HCT116 (cell line): ENCODE measurements at places on chromosomes 16 and 17.

DNA sequence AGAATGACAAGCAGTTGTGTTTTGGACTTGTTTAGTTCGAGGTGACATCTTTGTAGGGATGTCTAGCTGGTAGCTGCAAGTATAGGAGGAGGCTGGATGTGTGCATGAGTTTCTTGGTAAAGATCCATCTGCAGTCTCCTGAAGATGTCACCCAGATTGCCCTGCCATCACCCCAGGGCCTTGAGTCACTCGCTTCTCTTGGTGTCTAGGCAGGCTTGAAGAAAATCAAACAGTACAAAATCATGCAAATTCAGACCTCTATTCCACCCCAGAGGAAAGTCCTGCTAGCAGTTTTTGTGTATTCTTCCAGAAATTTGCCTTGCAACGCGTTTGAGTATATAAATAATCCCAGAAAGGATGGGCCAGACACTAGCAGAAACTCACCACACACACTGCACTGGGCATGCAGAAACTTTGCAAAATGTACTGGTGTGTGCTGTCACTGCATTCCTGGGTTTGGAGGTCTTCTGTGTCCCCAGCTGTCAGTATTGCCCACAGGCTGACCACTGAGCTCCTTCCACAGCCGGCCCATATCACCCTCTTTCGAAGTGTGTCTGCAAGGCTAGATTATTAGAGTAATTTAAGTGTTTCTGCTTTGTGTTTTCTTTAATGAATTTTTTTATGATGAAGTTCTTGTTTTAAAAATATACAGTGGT is 51.5 kb downstream of the TENT4B start:
- no peak for DNase-seq

GRCh38 chr17:56074361-56074890 is 78.8 kb upstream of the ANKFN1 start:
- DNase-seq, result no peak

DNA sequence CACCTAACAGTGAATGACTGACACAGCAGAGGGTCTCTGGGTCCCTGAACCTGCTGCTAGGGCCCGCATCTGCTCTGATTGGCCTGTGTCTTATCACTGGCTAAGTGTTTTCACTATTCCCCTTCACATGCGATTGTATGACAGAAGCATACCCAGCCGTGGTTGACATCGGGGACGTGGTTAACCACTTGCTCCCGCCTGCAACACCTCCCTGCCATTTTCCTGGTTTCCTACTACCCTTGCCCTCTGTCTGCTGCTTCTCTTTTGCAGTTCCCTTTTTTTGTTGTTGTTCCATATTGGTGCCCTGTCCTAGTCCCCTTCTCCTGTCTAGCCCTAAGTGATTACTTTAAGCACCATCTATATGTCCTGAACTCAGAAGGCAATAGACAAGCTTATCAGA is 177.0 kb downstream of the RGS9 start:
- DNase-seq, result no peak

DNA sequence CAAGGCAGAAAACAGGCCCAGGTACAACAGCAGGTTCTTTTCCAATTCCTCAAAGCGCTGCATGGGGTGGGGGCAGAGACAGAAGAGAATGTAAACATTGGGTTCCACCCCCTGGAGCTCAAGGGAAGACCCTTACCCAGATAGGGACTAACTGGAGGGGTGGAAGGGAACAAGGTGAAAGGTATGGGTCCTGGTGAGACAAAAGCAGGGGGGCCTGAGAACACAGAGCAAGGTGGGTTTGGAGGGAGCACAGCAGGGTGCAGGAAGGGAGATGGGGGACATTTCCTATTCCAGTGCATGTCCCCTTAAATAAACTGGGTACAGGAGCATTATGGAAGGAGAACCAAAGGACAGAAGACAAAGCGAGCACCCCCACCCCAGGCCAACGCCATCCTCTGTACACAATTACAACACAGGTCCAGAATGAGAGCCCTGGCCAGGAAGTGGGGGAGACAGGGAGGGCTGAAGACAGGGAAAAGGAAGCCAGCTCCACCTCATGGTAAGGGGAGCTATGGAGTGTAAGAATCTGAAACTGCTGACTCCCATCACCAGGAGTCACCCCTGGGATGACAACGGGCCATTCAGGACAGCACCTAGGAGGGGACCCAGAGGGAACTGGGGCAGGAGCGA is 2.1 kb upstream of the CD2BP2 start:
- no peak for DNase-seq

GRCh38 chr16:84138500-84138823 is 6.5 kb downstream of the HSDL1 start:
- no peak for DNase-seq

DNA sequence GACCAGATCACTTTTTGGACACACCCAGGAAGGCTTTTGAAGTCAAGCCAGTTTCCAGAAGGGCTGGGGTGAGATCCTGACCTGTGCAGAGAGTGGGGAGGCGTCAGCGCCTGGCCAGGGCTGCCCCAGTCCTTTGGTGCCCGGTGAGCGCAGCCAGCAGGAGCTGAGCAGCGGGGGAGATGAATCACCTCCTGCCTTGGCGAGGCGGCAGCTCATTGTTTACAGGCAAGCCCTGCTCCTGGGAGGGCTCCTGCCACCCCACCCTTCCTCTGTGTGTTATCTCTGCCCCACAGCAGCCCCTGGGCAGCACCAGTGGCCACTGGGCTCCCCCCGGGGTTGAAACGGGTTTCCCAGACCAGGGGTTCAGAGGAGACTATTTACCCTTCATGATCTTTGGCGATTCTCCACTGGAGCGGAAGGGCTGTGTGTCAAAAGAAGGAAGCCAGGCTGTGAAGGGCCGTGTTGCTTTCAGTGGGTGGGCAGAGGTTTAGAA is 14.1 kb upstream of the ITGB4 start:
- DNase-seq, result peak; percentile 94

- peak; percentile 7 for DNase-seq
Measured at GRCh38 chr17:9880582-9880999, 24.5 kb downstream of the RCVRN start.

- no peak for DNase-seq
Measured at GRCh38 chr16:67084345-67085028, 25.3 kb upstream of the PHAF1 start.

DNA sequence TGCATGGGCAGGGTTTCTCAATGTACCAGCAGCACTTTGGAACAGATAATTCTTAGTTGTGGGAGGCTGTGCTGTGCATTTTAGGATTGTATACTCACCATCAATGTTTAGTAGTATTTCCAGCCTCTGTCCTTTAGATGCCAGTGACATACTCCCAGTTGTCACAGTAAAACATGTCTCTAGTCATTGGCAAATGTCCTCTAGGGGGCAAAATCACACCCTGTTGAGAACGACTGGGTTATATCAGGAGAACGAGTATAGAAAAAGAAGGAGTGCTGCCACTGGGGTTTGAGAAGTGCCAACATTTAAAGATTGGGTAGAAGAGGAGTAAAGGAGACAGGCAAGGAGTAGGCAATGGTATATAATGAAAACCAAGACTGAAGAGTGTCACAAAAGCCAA is 37.9 kb upstream of the SMIM36 start:
- peak; percentile 40 for DNase-seq

DNA sequence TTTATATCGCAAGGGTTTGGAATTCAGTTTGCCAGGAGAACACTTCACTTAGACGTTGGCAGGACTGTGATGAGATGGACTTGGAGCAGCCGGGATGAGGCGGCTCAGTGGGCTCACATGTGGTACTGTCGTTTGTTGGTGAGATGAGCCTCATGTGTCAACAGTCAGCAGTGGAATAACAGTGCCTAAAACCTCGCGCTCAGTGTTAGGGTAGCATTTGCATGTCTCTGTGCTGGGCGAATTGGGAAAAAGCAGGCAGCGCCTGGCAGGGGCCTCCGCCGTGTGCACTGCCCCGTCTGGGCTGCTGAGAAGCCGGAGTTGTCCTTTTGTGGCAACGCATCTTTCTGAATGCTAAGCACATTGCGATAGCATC is 49.7 kb downstream of the CRISPLD2 start:
- no peak for DNase-seq

GRCh38 chr17:53765609-53766008 is 57.1 kb upstream of the KIF2B start:
- DNase-seq, result no peak

DNA sequence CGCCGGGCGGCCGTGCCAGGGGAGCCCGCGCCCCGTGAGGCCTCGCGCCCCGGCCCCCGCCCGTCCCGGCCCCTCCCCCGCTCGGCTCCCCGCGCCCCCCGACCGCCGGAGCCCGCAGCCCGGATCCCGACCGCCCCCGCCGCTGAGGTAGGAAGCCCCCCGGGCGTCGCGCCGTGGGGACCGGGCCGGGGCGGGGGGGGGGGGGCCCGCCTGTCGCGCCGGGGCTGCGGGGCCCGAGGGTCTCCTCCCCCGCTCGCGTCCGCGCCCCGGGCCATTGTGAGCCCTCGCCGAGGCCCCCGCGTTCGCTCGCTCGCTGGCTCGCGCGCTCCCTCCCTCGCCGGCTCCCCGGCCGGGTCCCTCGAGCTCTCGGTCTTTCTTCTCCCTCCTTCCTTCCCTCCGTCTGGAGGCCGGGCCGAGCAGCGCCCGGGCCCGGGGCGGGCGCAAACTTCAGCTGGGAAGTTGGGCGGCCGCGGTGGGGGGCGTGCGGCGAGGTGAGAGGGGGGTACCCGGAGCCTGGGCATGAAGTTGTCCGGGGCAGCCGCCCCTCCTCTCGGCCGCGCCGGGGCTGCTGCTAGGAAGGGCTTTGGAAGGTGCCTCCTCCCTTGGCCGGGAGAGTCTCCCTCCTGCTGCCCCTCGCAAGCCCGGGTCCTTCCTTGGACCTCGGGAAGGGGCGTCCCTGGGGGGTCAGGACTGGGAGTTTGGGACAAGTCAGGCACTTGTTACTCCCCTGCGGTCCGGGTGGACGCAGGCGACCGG is 419 bp downstream of the GLIS2 start:
- DNase-seq, result no peak

- DNase-seq, result no peak
Measured at GRCh38 chr17:62875296-62875695, 67.2 kb upstream of the MARCHF10 start.

GRCh38 chr17:83176623-83177583 is 97.5 kb downstream of the METRNL start:
- no peak for DNase-seq

DNA sequence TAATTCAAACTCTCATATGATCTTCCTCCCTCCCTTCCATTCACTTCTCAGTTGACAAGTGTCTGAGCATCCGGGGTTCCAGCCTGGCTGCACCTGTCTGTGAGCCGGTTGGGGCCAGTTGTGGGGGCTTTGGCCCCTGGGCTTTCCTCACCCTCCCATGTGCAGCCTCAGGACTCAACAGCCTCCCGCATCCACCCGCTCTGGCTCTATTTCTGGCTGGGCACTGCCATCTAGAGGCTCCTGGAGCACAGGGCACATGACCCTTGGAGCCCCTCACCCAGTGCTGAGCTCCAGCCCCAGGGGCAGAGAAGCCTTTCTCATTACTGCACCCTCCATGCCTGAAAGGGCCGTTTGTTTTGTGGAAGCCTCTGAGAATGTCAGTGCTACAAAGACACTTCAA is 43.3 kb downstream of the HAPSTR1 start:
- DNase-seq, result peak; percentile 29

DNA sequence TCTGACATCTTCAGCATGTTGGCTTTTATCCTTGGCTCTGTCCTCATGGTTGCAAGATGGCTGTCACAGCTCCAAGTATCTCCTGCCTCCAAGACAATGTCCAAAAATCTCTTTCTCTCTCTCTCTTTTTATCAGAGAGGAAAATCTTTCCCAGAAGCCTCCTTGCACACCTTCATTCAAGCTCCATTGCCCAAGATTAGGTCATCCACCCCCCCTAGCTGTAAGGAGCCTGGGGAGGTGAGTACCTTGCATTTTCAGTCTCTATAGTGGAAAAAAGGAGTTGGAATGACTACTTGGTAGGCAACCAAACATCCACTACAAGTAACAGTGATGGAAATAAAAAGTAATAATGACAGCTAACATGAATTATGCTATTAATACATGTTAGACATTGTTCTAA is 22.0 kb upstream of the NSMCE1 start:
- DNase-seq, result no peak
